NCI-H1930 (cell line): ENCODE measurements at places on chromosomes 7 and 10.

DNA sequence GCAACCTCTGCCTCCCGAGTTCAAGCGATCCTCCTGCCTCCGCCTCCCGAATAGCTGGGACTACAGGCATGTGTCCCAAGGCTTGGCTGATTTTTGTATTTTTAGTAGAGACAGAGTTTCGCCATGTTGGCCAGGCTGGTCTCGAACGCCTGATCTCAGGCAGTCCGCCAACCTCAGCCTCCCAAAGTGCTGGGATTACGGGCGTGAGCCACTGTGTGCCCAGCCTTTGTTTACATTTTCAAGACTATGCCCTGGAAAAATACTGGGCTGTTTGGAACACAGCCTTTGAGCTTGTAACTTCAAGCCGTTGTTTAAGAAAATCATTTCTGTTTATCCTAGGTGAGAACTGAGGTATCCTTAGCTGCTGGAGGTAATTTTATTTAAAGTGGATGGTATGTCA, 1.9 kb downstream of the ZKSCAN1 start:
- no peak for DNase-seq

DNA sequence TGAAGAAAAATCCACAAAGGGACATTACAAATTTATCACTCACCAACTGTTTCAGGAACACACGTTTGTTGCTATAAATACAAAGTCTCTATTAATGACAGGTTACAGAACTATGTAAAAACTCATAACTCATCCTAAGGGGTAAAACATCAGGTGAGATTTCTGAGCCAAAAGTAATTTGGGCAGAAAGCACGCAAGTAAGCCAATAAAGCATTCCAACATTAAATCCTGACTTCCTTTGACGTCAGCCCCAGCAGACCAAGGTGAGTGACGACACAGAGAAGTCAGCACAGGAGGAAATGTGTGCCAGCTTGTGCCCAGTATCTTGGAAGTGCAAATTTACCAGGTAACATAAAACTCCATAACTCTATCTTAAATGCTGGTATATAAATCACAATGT, 45.7 kb downstream of the IMMP2L start:
- DNase-seq = no peak

GRCh38 chr7:36605261-36606051, 118.8 kb downstream of the AOAH start:
- no peak for DNase-seq

DNA sequence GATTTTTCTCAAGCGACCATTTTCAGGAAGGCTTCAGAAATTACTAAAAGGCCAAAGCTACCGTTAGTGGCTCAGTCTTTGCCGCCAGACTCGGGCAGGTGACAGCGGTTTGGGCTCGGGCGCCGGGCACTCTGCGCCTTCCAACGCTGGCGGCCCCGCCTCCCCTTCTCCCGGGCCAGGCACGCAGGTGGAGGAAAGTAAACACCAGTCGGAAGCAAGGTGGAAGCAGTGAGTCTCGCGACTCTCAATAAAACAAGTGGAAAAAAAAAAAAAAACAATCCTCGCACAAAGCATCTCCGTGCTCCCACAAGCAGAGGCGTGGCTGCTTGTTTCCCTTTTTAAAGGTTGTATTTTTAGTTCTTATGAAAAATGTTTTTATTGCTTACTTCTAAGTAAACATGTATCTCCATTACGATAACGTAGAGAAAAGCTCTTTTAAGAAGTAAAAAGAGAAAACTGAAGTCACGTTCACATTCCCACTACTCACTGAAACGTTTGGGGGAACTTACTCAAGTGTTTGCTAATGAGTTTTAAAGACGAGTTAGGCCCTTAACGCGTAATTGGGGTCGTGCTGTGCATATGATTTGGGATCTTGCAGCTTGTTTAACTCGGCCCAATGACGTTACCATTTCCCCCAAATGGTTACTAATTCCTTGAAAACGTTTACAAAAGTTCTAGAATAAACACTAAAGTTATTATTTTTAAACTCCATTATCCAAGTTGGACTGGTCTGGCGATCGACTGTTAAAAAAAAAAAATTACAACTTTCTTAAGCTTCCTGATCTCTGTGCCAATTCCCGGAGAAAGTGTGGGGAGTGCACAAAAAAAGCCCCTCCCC, 864 bp downstream of the CDCA7L start:
- peak; percentile 31 for DNase-seq

- no peak for DNase-seq
Measured at GRCh38 chr10:63579371-63580014, 58.3 kb downstream of the REEP3 start.

DNA sequence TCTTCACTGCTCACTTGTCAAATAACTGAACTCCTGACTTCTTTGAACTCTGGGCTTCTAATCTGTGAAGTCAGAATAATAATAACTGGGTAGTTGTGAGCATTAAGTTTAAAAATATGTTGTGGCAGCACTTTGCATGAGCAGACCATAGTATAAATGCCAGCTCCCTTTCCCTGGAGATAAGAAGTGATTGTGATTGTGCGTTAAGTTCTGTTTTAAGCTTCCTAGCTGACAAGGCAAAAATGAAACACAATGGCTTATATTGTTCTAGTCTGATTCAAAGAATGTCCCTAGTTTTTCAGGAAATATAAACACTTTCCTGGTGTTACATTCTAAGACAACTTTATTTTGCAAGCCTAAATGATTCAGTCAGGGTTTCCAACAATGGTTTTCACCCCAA, 61.8 kb downstream of the PTPRE start:
- DNase-seq = no peak

- no peak for DNase-seq
Measured at GRCh38 chr10:66927971-66928770, 2.3 kb downstream of the LRRTM3 start.
